ENCODE measurements at places on chromosomes 11 and 22.
A peak's percentile ranks its signal among the peaks of the same experiment; 100 is the strongest.

DNA sequence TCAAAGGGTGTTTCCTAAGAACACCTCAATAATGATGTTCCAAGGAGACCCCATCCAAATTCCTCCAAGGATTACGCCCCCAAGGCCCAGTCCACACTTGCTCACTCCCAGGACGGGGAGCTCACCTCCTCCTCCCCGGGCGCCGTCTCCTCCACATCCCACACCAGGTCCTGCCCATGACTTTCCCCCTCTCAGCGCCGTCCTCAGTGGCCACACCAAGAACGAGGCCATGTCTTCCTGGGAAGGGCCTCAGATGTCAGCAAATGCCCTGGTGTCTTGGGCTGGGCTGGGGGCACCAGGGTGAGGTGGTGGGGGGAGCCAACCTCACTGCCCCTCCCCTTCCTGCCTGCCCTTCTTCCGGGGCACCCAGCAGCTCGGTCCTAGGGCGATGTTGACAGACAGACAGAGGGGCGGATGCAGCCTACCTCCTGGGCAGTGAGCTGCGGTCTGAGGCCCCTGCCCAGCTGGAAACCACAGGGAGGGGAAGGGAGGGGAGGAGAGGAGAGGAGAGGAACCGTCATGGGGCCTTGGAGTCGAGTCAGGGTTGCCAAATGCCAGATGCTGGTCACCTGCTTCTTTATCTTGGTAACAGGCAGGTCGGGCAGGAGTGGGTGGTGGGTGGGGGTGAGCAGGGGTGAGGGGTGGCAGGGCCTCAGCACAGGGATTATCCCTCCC is at the start of the genes C11orf21 and TSPAN32:
C11orf21 (minus strand) TSS at position 288 of the 675 bp plus-strand sequence; CDS start at position 178, 110 bp downstream.
TSPAN32 (plus strand) TSS at position 383 of the 675 bp plus-strand sequence; CDS start at position 520, 137 bp downstream.
- DNase-seq, result no peak

- DNase-seq, result no peak
These were observed 12.2 kb upstream of the CCDC89 start for GRCh38 chr11:85698195-85698594.

- no peak for DNase-seq
These were observed 31.5 kb downstream of the TRMU start for GRCh38 chr22:46366801-46367706.

DNA sequence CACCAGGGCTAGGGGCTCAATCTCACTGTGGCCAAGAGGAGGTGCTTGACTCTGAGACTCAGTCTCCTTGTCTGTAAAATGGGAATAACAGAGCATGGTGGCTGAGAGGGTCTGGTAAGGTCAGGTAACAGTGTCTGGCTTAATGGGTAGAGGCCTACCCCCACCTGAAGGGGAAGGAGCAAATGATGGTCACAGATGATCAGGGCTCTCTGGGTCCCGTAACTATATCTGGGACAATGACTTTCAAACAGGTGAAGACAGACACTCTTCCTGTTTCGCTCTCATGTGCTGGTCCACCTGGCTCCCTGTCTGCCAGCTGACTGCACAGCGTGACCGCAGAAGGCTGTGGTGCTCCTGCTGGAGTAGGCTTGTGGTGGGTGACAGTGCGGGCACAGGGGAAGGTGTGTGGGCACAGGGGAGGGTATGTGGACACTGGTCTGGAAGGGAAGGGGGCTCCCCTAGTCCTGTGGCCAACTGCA is 4.0 kb downstream of the A4GALT start:
- no peak for DNase-seq

DNA sequence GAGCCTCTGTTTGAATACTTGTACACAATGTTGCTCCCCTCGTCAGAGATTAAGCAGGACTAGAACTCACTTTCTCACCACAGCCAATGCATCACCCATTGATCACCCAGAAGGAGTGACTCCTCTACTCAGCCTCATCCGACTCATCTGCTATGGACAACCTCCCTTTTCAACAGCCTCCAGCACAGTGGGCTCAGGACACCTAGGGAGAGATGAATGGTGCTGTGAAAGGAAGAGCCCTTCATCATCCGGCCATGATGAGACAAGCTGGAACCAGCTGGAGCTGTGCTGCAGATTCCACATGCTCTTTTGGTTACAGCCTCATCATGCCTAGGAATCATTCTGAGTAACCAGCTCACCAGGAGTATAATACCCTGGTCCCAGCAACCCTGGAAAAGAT is 15.5 kb downstream of the C11orf91 start:
- no peak for DNase-seq

DNA sequence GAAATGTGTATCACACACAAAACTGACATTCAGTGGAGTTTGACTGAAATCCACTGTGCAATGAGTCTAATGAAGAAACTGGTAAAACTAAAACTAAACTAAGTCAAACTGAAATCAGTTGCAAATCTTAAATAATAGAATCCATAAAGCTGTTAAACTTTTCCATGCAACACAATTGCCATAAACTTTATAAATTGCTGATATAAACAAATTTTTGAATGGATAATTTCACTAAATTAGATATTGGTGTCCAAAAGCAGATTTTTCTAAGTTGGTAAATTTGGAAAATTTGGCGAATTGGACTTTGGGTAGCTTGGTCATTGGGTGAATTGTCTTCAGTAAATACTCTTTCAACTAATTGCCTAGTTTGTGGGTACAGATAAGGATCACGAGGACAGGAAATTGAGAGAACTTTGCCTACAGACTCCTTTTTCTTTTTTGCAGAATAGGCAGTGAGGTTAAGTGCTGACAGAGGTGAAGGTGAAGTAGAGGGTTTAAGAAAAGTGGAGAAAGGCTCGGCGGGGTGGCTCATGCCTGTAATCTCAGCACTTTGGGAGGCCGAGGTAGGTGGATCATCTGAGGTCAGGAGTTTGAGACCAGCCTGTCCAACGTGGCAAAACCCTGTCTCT is 12.8 kb downstream of the MRPL17 start:
- DNase-seq, result no peak

GRCh38 chr11:117837070-117837776 is 12.7 kb upstream of the FXYD2 start:
- peak; percentile 40 for DNase-seq

DNA sequence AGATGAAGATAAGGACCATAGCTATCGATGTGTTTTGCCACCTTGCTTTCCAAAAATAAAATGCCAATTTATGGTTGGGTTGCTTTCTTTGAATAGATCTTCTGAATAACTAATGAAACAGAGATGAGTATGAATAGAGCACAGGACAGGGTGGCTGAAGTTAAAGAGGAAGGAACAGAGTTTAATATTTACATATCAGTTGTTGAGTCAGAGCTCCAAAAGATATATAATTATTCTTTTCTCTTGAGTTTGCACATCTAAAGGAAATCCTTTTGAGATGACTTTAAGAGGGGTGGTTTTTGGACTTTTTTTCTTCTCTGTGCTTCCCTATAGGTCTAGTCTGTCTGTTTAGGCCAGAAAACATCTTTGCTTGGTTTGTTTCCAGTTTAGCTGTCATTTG is 115.2 kb downstream of the DDX10 start:
- DNase-seq, result no peak

DNA sequence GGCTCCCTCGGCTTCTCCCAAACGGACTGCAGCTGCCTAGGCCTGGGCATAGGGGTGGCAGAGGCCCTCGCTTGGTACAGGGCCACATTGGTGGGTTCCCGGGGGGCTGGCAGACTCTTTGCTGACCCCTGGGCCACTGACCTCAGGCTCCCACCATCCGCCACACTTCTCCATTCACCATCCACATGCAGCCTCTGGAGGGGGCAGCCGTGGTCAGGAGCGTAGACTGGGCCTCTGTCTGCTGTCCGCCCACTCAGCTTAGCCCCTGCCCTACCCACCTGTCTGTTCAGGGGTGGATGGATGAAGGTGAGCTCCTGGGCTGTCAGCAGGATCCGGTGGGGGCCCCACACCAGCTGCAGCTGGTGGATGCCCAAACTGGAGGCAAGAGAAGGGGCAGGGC is 45.7 kb upstream of the LRRC32 start:
- DNase-seq, result no peak

GRCh38 chr11:12552692-12553091 is 121.5 kb upstream of the TEAD1 start:
- no peak for DNase-seq

DNA sequence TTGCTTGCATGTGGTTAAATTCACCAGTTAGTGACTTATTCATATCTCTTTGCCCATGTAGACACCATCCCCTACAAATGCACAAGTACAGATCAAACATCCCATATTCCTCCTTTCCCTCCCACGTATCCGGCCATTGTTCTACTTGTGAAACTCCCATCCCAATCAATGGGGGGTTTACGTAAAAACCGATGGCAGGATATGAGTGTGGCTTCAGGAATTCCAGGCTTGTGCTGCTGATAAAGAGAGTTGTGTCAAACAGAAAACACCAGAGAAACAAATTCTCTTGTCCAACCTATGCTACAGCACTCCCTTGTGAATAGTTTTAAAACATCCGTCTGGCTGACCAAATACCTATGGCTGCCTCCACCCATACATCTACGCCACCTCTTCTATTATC is 15.5 kb downstream of the FLI1 start:
- no peak for DNase-seq

- no peak for DNase-seq
These were observed 232.8 kb upstream of the UBASH3B start for GRCh38 chr11:122422682-122423081.

- DNase-seq, result no peak
These were observed 11.5 kb downstream of the RELT start for GRCh38 chr11:73387594-73388264.

GRCh38 chr11:100734743-100735527 is 47.8 kb downstream of the ARHGAP42 start:
- DNase-seq, result no peak

- no peak for DNase-seq
These were observed 328.3 kb downstream of the FAT3 start for GRCh38 chr11:92552942-92553341.

DNA sequence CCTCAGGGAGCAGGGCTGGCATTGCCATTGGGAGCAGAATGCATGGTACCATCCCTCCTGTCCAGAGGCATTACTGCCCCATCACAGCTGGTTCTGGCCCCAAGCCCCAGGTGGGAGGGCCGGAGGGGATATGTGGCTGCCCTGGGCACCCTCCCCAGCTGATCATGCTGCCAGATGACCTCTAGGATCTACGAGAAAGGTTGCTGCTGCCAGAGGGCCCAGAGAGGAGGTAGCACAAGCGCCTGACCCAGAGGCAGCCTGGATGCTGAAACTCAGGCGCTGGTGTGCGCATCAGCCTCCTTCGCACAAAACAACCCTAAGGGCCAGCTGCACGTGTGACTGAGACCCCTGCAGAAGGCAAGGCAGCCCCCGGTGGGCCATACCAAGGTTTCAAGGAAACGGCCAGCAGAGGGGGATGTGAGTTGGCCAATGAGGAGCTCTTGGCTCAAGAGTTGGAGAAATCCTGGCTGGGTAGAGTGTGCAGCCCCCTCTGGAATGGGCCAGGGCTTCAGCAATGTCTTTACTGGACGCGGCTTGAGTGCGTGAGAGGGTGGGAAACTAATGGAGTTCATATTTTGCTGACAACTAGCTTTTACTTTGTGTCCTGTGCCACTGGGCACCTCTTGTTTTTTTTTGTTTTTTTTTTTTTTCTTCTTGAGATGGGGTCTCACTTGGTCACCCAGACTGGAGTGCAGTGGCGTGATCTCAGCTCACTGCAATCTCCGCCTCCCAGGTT is 88.3 kb upstream of the PARVA start:
- DNase-seq, result no peak

DNA sequence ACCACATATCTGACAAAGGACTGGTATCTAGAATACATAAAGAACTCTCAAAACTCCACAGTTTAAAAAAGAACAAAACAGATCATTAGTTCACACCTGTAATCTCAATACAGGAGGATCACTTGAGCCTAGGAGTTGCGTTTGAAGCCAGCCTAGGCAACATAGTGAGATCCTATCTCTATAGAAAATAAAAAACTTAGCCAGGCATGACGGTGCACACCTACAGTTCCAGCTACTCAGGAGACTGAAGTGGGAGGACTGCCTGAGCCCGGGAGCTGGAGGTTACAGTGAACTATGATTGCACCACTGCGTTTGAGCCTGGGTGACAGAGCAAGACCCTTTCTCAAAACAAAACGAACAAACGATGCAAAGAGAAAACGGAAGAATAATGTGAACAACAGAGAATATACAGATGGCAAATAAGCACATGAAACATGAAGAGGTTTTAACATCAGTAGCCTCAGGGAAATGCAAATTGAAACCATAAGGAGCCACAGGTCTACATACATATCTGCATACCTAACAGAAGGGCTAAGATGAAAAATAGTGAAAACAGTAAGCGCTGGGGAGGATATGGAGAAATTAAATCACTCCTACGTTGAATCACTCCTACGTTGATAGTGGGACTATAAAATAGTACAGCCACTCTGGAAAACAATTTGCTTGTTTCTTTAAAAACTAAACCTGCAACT is 70.7 kb downstream of the DGCR2 start:
- no peak for DNase-seq

DNA sequence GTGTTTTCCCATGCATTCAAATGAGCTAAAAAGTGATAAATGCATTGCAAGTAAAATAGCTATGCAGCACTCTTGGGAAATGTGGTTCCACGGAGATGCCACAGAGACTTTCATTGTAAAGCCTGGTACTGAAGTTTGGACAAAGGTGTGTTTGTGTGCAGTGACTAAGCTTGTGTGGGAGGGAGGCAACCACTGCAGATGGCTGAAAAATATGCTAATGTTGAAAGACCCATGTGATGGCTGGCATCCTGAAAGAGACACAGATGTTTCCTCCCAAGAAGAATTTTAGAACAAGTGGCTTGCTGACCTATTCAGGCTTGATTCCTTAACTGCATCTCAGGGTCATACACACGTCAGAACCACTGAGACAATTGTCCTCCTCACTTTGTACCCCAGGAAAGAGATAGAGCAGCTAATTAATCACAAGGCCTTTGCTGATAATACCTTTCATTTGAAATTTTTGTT is 73.8 kb downstream of the FAM76B start:
- DNase-seq, result no peak

GRCh38 chr22:20430720-20431510 is 6.7 kb downstream of the SCARF2 start:
- DNase-seq, result no peak

DNA sequence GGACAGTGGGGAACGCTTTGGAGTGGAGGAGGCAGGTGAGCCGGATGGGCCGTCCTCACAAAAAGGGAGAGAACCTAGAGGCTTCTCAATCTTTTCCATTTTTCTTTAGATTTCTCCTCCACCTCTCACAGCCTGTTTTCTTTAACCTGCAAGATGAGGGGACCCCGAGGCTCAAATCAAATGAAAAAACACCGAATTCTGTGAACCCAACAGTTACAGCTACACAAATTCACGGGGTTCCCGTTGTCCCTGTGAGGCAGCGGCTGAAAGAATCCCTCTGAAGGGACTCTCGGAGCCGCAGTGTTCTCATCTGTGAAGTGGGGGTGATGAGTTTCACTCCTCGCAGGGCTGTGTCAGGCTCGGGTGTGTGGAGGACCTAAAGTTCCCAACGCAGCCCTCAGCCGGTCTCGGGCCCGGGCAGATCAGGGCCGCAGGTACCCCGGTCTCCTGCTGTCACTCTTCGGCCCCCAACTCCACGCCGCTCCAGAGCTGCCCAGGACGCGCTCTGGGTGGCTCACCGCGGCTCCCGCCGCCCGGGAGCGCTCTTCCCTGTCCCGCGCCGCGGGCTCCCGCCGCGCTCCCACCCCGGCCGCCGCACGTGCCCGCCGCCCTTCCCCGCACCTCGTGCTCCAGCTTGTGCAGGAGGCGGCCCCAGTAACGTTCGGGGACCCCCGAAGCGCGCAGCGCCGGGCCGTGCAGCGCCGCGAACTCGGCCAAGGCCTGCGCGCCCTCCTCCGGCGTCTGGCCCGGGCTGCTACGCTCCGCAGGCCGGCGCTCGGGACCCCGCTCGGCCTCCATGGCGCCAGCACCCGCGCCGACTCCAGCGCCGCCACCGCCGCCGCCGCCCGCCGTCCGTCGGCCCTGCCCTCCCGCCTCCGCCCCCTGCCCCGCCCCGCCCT is at the start of gene TTLL12:
TTLL12 (minus strand) TSS at position 863 of the 899 bp plus-strand sequence; CDS start at position 798, 65 bp downstream.
- DNase-seq, result peak; percentile 71

GRCh38 chr11:114447444-114447843 is 8.2 kb downstream of the REXO2 start:
- no peak for DNase-seq

GRCh38 chr11:57699813-57700212 is 12.2 kb downstream of the MED19 start:
- DNase-seq, result no peak
